Stimulated activated CD4-positive, alpha-beta T cell treated with anti-CD3 and anti-CD28 coated beads, Interleukin-4, amount 100 ng/mL, for 24 hours (primary cell): ENCODE measurements at places on chromosomes 1 and 21.
A peak's percentile ranks its signal among the peaks of the same experiment; 100 is the strongest.

DNA sequence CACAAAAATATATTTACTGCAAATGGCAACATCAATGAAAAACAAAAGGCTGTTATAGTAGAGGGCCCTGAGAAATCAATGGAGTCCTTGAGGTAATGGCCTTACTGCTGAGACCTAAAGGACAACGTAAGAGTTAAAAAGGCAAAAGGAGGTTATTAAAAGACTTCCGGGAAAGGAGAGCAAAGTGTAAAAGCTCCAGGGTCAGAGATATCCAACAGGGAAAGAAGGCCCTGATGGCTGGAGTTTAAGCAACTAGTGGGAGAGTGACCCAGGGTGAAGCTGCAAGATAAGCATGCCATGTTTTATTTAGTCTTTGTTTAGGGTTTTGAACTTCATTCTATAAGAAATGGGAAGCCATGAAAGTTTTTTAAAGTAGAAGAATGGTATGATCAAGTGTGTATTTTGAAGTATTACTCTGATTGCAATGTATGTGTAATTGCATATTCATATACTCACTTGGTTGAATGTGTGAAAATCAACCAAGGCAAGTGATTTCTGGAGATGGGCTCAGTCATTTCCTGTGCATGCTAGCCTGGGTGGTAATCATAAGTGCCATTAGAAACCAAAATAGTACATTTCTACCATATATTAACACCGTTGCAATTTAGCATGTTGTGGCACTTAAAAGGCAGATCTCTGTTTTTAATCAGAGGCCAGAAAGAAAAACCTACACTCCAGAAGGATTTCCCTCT lies 5.3 kb upstream of the DPYD start:
- DNase-seq: no peak

GRCh38 chr1:73717976-73718375 lies 480.0 kb downstream of the LRRIQ3 start:
- no peak for DNase-seq

DNA sequence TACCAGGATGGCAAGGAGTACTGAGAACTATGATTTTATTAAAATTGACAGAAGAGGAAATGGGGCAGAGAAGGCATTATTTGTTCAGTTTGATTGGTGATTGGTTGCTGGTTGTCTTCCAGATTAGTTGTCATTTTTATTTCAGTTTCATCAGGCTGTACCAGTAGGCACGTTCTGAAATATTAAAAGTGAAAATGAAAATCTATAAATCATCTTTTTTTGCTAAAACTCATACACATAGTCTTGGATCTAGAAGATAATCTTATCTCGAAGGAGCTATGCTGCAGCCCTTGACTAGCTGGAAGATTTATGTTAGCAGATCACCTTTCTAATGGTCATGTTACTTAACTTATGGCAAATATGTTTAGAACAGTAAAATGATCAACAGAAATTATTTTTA lies 29.0 kb downstream of the NEK7 start:
- DNase-seq: no peak

DNA sequence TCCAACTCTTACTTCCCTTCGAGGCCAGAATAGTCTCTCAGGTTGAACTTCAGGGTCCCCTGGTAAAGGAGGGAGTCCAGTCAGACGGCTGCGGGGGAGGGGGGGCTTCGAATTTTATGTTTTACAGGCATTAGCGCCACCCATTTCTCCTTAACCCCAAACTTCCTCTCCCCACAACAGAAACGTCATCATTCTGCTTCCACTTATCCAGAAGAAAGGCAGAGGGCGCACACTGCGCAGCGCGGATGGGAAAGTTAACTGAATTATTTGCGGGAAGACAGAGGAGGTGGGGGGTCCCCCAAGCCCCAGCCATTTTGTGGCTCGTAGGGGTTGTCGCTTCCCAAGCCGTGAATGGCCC lies 529 bp upstream of the PRMT2 start:
- DNase-seq: no peak

GRCh38 chr1:98675282-98675681 lies 13.8 kb downstream of the SNX7 start:
- DNase-seq: no peak

GRCh38 chr1:247469141-247469535 lies 11.2 kb upstream of the OR2B11 start:
- DNase-seq: no peak

- no peak for DNase-seq
Measured at GRCh38 chr1:216314379-216315095, 108.7 kb downstream of the USH2A start.

DNA sequence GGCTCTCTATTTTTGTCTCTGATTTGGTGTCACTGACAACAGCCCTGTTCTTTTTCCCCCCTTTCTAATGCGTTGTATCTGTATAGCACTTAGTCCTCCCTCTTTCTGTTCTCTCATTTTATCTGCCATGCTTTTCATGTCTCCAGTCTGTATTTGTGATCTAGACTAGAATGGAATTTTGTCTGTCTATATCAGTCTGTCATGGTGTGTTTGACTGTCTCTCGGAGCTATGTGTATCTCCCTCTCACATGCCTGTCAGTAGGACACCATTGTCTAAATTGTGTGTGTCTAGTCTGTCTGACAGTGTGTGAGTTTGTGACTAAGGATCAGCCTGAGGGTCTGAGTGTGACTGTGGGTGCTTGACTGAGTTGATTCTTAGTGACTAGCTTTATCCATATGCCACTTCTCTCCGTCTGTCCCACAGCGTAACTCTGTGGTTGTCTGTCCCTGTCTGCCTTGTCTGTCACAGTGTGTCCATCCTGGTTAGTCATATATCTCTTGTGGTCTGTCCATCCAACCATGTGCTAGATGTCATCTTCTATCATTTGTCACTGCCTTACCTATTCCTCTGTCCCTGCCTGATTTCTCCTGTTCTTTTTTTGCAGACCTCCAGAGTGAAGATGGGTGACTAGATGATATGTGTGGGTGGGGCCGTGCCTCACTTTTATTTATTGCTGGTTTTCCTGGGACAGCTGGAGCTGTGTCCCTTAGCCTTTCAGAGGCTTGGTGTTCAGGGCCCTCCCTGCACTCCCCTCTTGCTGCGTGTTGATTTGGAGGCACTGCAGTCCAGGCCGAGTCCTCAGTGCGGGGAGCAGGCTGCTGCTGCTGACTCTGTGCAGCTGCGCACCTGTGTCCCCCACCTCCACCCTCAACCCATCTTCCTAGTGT lies 1.4 kb upstream of the B4GALT2 start:
- DNase-seq: no peak

DNA sequence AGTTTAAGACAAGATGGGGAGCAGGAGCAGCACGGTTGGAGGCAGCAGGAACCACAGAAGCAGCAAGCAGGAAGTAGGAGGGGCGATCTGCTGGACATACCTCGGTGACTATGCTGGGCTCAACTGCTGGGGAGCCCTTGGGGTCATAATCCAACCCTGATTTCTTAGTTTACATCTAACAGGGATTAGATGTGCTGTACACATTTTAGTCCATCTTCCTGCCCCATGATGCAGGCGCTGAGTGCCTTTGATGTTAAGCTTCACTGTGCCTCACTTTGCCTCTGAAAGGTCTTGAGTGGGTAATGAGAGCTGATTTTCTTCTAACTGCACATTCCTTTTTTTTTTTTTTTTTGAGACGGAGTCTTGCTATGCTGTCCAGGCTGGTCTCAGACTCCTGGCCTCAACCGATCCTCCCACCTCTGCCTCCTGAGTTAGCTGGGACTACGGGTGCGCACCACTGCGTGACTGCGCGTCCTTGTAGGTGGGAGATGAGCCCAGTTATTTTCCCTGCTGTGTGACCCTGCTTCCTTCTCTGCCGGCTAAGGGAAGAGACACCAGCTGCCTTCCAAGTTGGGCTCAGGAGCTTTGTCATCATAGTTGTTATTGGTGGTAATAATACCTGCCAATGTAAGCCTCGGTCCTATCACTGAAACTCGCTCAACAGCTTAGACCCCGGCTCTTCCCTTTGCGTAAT lies 1.1 kb upstream of the RCAN3 start:
- DNase-seq: no peak

GRCh38 chr21:39033878-39034589 lies 149.2 kb downstream of the PSMG1 start:
- no peak for DNase-seq

GRCh38 chr1:3321559-3322449 lies 132.7 kb upstream of the ARHGEF16 start:
- no peak for DNase-seq

GRCh38 chr1:159229260-159229885 lies 24.7 kb downstream of the ACKR1 start:
- DNase-seq: no peak

DNA sequence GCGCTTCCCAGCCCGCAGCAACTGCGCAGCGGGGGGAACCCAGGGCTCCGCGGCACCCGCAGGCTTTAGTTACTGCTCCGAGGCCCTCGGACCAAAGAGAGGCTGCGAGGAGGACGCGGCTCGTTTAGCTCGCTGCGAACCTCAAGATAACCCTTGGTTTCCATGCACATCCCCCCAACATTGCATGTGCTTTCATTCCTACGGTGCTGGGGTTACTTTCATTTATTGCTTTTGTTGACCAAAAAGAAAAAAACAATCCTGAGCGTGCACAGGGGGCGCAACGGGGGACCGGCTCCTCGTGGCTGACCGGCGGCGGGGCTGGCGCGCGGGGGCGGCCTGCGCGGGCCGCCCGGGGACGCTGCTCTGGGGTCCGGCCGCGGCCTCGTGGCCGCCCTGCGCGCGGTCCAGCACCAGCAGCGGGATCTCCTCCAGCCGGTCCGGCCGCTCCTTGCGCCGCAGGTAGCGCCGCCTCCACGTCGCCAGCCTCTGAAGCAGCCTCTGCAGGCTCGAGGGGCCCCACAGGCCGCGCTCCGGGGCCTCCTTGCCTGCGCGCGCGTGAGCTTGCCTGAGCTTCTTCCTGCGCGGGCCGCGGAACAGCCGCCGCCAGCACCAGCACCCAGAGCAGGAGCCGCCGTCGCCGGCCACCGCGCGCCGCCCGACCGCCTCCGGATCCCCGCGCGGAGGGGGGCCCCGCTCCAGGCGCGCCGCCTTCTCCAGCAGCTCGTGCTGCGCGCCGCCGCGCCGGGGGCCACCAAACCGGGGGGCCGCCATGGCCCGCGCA lies 77.4 kb downstream of the DESI2 start:
- no peak for DNase-seq

- no peak for DNase-seq
Measured at GRCh38 chr1:63329621-63330330, 7.4 kb downstream of the FOXD3 start.

DNA sequence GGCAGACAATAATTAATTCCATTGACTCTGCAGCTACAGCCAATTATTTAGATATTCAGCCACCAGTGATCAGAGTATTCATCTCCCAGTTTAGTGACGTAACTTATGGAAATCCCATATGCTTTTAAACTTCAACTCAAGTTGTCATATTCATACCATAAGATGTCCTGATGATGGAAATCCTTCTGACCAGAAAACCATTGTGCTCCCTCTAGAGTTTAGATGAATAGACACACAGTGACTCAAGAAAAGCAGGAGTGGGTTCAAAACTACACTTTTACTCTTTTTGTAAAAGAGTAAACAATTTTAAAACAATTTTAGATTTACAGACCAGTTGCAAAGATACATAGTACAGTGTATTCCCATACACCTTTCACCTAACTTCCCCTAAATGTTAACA lies 463.7 kb downstream of the KCNT2 start:
- no peak for DNase-seq

GRCh38 chr1:89130716-89131115 lies 4.8 kb upstream of the GBP2 start:
- DNase-seq: no peak

DNA sequence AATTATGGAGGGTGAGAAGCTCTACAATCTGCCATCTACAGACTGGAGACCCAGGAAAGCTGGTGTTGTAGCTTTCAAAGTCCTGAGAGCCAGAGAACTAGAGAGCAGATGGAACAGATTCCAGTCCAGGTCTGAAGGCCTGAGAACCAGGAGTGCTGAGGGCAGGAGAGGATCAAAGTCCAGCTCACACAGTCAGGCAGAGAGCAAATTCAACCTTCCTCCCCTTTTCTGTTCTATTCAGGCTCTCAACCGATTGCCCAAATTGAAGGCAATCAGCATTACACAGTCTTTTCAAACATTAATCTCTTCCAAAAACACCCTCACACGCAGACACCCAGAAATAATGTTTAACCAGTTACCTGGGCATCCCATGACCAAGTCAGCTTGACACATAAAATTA lies 2.5 kb upstream of the TMPRSS2 start:
- no peak for DNase-seq

GRCh38 chr1:204574865-204575163 lies 58.6 kb downstream of the MDM4 start:
- no peak for DNase-seq

DNA sequence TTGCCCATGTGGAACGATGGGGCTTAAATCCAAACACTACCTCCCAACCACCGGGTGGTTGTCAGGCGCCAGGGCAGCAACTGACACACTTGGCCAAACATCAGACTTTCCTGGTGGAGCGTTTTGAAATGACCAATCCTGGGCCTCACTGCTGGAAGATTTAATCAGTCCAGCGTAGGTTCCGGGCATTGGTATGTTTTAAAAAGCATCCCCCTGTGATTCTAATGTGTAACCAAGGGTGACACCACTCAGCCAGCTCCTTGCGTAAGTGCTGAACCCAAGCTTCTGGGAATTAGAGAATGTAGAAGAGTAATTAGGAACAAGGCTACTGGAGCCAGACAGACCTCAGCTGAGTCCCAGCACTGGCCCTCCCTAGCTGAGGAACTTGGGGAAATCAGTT lies 44.8 kb upstream of the KAZN start:
- no peak for DNase-seq

- DNase-seq: no peak
Measured at GRCh38 chr1:85544689-85545215, 35.8 kb upstream of the CCN1 start.

DNA sequence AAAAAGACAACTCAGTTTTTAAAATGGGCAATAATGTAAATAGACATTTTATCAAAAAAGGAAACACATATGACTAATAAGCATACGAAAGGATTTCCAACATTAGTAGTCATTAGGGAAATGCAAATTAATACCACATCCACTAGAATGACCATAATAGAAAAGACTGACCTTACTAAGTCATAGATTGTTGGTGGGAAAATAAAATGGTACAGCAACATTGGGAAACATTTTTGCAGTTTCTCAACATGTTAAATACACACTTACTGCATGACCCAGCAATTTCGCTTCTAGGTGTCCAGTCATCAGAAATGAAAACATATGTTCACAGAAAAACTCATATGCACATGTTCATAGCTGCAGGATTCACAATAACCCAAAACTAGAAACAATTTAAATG lies 29.9 kb upstream of the SLC44A3 start:
- DNase-seq: no peak

GRCh38 chr1:166870584-166870983 lies 5.5 kb downstream of the TADA1 start:
- no peak for DNase-seq

DNA sequence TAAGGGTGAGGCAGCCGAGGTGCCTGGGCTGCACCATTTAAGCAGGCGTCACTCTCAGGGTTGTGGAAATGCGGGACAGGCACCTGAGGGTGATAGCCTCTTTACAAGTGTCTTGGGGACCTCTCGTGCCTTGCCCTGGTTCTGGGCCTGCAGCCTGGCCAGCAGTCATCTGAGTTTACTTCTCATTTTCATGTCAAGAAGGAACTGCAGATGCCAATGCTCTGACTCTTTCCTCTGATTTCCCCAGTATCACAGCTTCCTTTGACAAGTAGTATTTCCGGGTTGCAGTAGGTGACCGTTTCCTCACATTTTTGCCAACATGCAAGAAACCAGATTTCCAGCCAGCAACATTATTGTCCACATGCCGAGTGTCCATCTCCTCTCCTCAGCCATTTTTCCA lies 286.9 kb downstream of the DISC1 start:
- DNase-seq: no peak

- no peak for DNase-seq
Measured at GRCh38 chr1:40796939-40797667, 13.5 kb downstream of the KCNQ4 start.

GRCh38 chr1:228804640-228805413 lies 69.5 kb downstream of the RHOU start:
- peak; percentile 36 for DNase-seq
